ENCODE measurements at places on chromosomes 1 and 21.

- DNase-seq = no peak
These were observed 2.0 kb downstream of the ATF3 start for GRCh38 chr1:212610575-212610967.

DNA sequence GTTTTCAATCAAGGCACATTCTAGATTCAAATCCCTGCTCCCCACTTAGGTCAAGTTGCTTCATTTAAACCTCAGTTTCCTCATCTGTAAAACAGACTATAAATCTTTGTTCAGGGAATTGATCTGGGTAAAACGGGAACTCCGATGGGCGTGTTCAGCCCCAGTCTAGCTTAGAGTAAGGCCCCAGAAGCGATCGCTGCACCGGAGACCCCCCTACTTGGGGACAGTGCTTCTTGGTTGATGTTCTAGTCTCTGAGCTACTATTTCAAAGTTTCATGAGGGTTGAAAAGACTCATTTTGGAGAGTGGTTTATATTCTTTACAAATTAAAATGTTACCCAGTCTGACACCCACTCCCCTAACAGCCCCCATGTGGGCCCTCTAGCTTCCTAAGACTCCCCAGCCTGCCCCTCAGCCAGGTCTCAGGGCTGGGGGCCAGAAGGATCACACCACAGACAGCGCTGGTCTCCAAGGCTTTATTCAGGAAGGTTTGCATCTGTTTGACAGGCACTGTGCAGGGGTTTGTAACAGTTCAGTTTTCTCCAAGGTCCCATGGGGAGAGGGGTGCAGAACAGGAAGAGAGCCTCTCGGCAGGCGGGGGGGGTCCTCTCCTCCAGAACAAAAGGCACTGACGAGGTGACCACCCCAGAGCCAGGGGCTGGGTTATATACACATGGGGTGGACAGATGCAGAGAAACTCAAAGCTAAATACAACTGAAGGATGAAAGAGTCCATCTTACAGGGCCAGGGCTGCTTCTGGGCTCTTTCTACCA is 82.9 kb downstream of the STUM start:
- no peak for DNase-seq

DNA sequence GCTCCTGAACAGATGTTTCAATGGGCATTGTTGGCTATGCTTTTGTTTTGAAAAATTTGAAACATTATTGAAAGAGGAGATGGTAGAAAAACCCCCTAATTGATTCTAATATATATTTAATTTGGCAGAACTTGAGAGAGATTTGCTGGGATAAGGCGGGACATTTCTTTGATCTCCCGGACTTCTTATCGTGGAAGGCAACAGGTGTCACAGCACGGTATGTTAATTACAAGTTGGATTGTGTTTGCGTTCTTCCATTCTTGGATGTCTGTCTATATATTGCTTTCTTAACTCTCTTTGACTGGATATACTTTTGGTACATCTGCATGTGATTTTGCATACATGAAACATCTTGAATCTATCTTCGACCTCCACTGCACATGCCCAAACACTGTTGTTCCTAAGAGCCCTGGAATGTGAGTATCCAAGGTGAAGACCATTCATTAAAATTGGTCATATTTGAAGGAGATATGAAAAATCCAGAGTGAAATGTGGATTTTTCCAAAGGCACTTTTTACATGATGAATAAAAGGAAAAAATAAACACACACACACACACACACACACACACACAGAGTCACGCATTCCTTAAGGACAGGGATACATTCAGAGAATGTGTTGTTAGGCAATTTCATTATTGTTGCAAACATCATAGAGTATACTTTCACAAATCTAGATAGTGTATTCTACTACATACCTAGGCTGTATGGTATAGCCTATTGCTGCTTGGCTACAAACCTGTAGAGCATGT is 81.9 kb downstream of the FGGY start:
- DNase-seq = no peak

DNA sequence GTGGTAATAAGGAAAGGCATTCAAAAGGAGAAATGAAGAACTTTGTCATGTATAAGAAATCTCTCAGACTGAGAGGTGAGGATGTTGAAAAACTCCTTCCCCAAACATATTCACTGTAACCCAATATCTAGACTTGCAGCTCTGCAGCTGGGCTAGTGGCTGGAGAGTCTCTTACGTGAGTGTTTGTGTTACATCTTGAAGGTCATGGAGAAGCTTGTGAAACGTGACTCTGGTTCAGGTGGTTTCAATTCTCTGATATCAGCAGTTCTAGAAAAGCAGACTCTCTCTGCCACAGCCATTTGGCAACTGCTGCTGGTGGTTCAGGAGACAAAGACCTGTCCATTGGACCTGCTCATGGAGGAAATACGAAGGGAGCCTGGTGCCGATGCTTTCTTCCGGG is 55.0 kb upstream of the EPHA8 start:
- DNase-seq = no peak

Measured in stimulated activated CD4-positive, alpha-beta T cell treated with anti-CD3 and anti-CD28 coated beads, TNF-alpha, amount 100 ng/mL, for 1 hour (primary cell).